ENCODE measurements at places on chromosomes 1 and 21.

GRCh38 chr1:31444725-31445448 lies 31.9 kb downstream of the SERINC2 start:
- no peak for DNase-seq

- DNase-seq: no peak
These were observed 13.8 kb upstream of the ABCB10 start for GRCh38 chr1:229572286-229572685.

DNA sequence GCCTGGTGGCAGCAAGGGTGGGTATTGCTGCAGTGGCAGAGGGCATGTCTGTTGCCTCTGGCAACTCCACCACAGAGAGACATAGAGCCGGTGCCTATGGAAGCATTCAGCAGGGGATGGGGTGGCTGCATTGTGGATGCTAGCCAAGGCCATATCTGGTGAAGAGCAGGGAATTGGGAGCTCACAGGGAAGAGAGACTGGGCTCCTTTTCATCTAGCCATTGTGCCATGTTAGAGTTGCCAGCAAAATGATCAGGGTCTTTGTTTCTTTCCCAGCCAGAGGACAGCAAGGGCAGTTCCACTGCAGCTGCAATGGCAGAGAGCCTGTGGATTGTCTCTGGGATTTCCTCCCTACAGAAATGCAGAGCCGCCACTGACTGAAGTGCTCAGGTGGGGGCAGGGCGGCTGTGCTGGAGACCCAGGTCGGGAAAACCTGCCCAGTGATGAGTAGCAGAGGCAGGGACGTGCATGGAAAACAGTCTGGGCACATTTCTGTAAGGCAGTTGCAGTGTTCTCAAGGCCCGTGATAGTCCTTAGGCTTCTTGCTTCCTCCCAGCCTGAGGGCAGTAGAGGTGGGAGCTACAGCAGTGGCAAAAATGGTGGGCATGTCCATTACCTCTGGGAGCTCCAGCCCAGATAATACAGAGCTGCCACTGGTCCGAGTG lies 40.2 kb upstream of the CYP4X1 start:
- no peak for DNase-seq

- DNase-seq: no peak
These were observed 121.8 kb downstream of the SYF2 start for GRCh38 chr1:25110485-25110884.

GRCh38 chr1:66371233-66372005 lies 162.5 kb upstream of the SGIP1 start:
- DNase-seq: no peak

DNA sequence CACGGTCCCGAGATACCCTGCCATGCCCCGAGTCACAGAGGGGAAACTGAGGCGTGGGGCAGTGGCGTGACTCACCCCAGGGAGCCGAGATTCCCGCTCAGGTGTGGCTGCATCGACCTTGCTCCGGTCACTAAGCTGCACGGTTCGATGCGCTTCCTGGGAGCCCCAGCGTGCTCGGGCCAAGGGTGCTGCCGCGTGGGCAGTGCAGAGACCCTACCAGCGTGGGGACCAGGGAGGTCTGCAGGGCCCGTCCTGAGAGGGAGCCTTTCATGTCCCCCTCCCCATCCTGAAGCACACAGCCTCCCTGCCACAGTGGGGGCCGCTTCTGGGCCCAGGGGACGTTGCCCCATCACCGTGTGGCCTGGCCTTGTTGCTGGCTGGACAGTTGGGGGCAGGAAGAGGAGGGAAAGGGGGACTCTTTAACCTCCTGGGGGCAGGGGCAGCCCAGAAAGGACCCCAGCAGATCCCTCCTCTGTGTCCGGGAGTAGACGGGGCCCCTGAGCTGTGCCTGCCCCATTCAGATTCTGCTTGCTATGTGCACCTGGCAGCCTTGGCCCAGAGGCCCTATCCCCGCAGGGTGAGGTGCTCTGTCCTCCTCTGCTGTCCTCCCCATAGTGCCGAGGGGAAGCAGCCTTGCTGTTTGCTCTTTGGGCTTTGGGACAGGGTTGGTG lies 52.3 kb downstream of the COL18A1 start:
- no peak for DNase-seq

DNA sequence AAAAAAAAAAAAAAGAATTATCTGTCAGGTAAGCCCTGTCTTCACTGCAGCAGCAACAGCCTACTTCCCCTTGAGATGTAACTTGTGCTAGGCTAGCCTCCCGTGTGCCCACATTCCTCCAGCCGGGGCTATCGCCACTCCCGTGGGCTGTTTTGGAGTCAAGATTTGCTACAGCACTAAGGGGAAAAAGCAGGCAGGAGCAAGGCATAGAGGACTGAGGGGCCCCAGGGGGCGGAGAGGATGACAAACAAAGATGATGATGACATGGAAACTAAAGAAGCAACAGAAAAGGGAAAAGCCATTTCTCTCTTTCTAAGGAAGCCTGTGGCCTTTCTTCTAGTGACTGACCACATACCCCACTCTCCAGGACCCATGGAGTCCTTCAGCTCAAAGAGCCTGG lies 1.9 kb downstream of the TNFAIP8L2 start:
- no peak for DNase-seq

GRCh38 chr1:41888756-41889155 lies 30.0 kb downstream of the HIVEP3 start:
- DNase-seq: no peak

DNA sequence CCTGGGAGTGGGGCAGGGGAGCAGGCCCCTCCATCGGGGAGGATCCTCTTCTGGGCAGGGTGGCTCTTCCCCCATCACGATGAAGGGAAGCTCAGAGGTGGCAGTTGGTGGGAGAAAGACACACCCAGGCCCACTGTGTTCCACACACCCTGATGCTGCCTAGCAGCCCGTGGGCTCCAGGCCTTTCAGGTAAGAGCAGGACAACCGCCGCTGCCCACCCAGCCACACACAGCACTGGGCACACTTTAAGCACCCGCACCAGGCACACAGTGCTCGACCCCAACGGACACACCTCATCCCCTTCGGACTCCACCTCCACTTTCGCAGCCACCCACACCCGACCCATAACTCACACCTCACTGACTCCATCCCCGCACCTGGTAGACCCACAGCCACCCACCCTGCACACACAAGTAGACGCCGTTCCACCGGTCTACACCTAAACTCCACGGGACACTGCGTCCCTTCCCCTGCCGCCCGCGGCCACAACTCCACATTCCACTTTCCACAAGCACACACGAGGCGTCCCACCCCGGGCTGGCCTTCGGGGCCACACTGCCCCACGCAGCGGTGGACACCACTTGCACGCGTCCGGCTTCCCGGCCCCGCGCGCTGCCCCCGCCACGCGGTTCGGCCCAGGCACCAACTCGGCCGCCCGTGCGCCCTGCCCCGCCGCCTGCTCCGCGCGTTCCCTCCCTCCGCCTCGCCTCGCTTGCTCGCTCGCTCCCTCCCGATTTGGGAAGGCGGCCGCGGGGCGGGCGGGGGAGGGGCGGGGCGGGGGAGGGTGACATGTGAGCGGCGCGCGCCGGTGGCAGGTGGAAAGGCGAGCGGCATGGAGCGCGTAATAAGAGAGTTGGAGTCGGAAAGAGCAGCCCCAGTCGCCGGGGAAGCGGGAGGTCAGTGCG lies at the start of gene KCNQ4:
TSS of gene KCNQ4 (plus strand) at position 787 of the 905 bp plus-strand sequence. CDS start 307 bp downstream, outside the sequence.
- DNase-seq: no peak

DNA sequence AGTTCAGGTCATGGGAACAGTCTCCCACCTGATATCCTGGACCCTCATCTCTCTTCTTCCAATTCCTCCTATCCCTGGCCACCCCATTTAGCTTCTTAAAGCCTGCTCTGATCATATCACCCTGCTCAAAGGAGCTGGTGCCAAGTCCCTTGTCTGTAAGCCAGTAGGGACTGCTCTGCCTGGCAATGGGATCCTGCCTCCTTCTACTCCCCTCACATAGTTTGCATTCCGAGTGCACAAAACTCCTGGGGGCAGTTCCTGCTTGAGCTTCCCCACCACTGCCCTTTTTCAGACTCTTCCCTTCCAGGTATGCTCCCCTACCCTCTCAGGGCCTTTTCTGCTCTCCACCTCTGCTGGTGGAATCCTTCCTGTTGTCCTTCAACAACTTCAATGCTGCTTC lies 48.1 kb downstream of the NGF start:
- no peak for DNase-seq

Measured in Panc1 (cell line).